Fibroblast of villous mesenchyme (primary cell): ENCODE measurements at places on chromosomes 3 and 15.

DNA sequence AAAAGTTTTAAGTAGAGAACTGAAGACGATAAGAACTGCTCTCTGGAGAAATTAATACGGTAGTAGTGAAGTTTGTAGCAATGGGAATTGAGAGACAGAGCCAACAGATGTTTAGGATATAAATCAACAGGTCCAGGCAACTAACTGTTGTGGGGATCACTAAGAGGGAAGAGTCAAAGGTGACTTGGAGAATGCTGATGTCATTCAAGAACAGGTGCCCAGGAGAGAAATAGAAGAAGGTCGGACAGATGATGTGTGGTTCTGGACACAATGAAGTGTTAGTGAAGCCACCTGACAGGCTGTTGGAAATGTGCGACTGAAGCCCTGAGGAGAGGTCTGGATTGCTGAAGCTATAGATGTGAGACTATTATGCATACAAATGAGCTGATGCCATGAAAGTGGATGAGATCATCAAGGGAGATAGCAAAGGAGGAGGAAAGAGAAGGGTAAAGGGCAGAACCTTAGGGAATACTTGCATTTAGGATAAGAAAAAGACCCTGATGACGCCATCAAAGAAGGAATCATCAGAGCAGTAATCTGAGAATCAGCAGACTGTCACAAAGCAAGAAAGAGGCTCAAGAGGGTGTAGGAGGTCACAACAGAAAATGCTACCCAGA, 183.7 kb downstream of the FRMD5 start:
- no peak for DNase-seq

DNA sequence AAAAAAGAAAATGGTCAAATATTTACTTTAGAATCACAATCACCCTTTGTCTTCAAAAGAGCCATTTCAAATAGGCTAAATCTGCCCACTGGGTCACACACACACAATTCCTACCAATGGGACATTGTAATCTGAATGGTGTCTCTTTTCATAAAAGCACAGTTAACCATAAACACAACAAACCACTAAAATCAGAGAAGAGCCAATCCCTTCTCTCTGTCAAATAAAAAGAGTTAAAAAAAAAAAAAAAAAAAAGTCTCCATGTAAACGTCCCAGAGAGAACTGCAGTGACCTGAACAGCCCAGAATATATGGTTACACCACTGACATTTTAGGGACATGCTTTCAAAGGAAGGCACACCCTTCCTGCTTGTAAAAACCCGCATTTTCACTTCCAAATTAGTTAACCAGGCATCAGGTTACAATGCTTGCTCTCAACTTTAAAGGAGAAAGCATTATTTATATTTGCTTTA, 63.7 kb downstream of the PRICKLE2 start:
- DNase-seq, result peak; percentile 71

DNA sequence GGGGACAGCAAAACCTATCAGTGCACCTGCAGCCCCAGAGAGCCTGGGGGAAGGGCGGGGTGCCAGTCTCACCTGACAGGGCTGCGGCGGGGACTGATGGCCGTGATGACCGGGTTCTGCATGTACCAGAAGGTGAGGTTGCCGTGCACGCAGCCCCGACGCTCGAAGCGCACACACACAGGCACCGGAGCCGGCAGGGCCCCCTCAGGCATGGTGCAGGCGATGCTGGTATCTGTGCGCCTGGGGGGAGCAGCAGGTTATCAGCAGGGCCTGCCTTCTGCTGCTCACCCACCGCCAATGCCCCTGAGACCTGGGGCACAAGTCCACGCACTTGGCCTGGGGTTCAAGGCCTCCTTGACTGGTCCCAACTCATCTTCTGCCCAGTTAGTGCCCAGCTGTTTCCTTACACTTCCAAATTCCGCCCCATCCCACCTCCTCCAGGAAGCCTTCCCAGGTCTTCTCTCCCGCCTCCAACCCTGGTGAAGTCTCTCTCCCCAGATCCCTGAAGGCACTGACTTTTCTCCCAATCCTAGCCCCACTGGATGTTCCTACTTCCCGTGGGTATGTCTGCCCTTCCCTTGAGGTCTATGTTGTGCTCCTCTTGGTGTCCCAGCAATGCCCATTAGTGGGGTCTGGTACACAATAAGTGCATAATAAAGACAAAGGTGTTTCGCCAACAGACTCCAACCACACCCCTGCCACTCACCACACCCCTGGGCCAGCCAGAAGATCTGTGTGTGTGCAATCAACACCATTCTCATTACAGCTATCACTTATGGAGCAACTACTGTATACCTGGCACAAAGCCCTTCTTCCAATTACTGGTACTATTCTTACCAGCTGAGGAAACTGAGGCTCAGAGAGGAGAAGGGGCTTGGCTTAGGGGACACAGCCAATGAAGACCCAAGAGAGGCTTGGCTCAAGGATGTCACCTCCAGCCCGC, 28.9 kb downstream of the H1-8 start:
- no peak for DNase-seq

DNA sequence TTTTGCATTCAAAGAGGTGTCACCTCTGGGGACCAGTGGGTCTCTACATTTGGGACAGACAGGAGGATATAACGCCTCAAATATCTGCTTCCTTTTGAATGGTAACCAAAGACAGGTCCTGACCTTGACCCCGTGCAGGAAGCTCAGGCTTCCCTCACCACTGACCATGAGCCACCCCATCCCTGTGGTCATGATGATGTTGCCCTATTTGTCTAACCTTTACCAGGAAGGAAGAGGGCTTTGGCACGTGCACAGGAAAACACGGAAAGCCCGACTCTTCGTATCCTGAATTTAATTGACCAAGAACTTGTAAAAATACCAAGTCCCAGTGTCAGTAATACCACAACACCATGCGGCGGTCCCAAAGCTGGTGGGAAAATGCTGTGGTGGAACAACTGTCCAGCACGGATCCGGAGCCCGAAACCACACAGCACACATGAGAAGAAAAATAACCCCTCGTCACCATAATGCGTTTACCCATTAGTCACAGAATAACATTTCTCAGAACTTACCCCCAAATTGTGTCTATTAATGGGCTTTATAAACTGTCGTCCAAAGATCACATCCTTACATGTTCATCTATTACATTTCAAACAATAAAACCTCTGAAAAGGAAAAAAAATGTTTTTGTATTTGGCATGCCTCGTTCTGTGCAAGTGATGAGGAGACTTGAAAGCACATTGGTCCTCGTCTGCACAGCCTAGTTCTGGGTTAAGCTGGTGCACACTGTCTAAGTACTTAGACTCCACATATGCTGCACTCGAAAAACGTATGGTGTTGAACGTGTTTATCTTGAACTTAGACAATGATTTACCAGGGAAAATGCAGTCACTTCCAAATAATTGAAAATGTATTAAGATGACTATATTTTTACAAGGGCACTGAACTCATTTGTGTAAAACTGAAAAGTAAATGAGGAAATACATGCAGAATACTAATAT, 118.9 kb upstream of the IGF1R start:
- DNase-seq, result no peak

GRCh38 chr15:29674661-29675533, 147.4 kb downstream of the TJP1 start:
- peak; percentile 58 for DNase-seq

DNA sequence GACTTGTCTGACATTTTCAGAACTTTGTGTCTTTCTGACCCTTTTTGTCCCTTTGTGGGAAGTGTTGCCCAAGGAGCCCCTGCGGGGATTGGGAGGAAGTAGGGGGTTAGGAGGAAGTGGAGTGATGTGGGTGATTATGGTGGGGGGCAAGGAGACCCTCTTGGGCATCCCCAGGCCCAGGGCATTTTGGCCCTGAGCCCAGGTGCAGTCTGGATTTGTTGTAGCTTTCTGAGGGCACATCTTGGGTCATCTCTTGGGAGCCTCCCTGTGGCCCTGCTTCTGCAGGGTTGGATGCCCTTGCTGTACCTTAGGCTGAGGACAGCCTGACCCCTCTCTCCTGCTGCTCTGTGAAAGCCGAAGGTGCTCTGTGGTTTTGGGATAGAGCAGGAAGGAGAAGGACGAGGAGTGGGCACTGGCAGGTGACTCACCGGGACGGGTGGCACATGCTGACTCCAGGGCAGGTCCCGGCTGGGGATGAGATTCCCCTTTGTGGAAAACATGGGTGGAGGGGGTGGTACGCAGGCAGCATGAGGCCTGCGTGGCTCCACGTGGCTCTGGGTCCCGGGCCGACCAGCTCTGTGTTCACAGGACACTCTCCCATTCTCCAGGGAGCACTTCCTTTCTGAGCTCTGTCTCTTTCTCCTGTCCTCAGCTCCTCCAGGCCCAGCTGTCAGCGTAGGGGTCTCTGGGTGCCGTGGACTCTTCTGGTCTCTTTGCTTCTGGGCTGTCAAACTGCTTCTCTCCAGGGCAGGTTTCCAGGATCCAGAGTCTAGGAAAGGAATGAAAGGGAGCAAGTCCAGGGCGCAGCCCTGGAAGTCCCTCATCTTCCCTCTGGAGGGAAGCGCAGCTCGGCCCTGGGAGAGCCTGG, 11.8 kb downstream of the CD276 start:
- no peak for DNase-seq

- no peak for DNase-seq
Measured at GRCh38 chr3:110106805-110107204, 769.5 kb upstream of the DPPA4 start.

- DNase-seq, result peak; percentile 20
Measured at GRCh38 chr15:82312586-82313349, 36.5 kb downstream of the GOLGA6L10 start.

DNA sequence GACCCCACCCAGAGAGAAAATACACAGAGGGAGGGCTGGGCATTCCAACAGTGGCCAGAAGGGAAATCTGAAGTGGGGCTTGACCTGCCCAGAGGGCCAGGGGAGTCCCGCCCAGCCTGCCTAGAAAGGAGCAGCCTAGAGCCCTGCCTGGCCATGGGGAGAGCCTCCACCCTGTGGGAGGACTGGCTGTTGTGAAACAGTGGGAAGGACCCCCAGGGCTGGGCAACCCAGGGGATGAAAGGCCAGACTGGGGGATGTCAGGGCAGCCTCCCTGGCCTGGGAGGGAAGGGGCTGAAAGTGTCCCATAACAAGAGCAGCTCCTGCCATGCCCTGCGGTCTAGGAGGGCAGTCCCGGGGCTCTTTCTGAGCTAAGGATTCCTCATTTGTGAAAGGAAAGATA, 69.0 kb downstream of the SLC12A8 start:
- DNase-seq, result no peak

GRCh38 chr15:31212326-31213080, 111.0 kb upstream of the TRPM1 start:
- peak; percentile 65 for DNase-seq

DNA sequence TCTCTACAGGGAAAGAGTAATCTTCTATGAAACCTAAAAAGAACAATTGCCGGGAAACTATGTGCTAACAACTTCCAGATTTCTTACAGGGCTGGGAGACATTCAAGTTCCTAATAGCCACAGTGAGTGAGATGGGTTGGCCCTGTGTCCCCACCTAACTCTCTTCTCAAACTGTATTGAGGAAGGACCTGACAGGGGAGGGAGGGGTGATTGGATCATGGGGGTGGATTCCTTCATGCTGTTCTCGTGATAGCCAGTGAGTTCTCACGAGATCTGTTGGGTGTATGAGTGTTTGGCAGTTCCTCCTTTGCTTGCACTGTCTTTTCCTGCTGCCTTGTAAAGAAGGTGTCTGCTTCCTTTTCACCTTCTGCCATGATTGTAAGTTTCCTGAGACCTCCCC, 958.7 kb downstream of the AGBL1 start:
- no peak for DNase-seq

DNA sequence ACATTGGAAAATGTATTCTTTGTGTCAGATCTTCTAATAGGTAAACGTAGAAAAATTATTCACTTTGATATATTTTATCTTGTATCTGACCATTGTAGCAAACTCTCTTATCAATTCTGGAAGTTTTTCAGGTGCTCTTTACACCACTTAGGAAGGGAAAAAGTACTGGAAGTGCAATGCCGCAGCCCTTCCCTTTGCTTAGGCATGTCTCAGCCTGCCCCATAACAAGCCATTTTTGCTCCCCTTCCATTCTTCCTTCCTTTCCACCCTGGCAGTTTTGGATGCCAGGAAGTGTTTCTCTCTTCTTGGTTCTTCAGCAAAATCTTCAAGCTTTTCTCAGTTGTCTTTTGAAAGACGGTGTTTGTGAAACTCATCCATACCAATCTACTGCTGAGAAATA, 34.9 kb upstream of the SLC9A9 start:
- DNase-seq, result no peak

- DNase-seq, result no peak
Measured at GRCh38 chr3:49952924-49953323, 13.0 kb downstream of the RBM6 start.
